ENCODE measurements at places on chromosomes 1 and 21.

GRCh38 chr1:155598842-155599331 is 11.1 kb upstream of the MSTO1 start:
- DNase-seq: peak; percentile 41

DNA sequence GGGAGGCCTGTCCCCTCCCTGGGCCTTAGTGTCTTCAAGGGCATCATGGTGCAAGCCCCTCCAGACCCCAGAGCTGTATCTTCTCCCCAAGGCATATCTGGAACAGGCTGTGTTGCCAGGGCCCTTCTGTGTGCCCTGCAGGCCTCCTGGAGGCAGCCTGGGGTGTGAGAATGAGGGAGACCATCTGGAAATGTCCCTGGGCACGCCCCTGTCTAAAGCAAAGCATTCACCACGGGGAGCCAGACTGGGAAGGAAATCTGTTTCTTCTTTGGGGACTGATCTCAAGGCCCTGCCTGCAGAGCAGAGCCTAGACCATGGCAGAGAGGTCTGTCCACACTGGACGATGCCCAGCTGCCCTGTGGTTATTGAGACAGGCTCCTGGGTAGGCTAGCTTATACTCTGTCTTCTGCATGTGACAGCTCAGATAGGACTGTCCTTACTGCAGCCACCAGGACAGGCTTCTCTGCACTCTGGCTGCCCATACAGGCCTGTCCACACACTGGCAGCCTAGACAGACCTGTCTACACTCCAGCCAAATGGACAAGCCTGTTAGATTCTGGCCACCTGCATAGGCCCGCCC is 24.6 kb downstream of the PODN start:
- no peak for DNase-seq

DNA sequence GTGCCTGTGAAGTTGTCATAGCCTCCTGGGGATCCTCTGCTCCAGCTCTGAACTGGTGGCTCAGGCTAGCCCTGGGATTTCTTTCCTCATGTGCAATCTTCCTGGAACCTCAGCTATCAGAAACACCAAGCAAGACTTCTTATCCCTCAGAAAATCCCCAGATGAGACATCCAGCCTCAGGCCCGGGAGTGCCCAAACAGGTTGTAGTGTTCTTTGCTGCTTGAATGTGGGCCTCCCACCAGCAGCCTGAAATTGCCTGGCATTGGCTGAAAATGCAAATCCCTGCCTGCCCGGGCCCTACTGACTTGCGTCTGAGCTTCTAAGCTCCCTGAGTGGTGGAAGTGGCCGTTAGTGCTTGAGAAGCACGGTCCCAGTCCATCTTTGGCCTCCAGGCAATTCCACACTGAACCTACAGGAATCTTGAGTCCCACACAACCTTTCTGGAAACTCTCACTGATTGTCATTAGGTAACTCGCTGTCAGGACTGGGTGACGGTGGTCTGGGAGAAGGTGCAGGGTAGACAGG is 146.8 kb downstream of the ZBTB18 start:
- DNase-seq: no peak

- DNase-seq: no peak
Measured at GRCh38 chr1:112881742-112882127, 74.3 kb downstream of the SLC16A1 start.

GRCh38 chr1:34050709-34051485 is 114.1 kb downstream of the CSMD2 start:
- no peak for DNase-seq

GRCh38 chr1:181676269-181676668 is 193.0 kb downstream of the CACNA1E start:
- no peak for DNase-seq
